ENCODE measurements at places on chromosomes 16 and 17. TPM values are rescaled to one million over a fixed set of nuclear protein-coding genes. Genes with fewer than 3 reads are reported as not detected.

- DNase-seq: no peak
Measured at GRCh38 chr16:57883953-57884654, 81.8 kb upstream of the KIFC3 start.

DNA sequence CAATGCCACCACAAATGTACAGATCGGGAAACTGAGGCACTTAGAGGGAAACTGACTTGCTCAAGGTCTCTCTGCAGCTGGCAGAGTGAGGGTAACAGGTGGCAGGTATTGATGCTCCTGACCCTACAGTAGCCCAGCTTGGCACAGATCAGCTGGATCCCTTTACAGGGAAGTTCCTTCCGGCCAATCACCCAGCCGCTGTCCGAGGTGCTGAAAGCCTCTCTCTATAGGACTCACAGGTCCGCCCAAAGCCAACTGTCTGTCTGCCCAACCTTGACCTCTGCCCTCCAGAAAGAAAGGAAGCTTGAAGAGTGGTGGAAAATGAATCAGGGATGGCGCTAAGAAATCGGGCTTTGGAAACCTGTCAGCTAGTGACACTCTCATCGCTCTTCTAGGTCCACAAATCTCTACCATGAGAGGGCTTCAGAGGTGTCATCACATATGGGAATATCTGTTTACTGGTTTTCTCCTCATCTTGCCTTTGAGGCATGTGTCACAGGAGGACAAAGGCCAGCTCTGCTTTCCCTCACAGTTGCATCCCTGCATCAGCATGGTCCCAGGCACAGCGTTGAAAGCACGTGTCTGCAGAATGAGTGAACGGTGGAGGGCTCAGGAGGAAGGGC, 246.2 kb downstream of the KATNIP start:
- no peak for DNase-seq

GRCh38 chr16:84941921-84942320, 69.4 kb downstream of the ZDHHC7 start:
- no peak for DNase-seq

DNA sequence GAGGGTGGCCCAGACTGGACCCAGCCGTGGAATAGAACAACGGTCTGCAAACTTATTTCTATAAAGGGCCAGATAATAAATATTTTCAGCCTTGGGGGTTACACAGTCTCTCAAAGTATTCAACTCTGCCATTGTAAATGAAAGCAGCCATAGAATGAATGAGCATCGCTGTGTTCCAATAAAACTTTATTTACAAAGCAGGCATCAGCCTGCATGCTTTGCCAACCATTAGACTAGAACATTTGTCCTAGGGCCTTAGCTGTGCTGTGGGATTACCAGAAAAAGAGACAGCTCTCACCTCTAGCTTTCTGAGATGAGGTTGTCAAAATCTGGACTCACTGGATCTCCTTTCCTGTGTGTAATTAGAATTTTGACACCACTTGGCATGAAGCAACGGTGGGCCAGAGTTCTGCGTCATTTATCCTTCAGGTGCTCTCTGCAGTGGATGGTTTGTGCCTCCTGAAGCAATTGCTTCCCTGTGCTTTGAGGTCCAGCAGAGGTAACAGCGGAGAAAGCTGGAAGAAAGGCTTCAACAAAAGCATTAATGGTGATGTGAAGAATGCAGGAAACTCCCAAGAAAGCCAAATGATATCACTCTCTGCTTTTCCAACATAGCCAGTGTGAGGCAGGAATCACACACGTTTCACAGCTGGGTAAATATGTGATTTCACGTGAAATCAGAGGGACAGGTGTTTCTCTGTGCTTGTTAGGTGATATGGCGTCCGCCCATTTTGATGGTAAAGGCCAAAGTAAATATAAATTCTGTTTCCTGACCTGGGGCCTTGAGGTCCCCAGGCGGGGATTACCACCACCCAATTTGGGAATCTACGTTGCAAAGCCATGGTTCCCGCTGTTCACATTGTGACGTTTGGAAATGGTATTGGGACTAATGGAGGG, 148.4 kb downstream of the PITPNC1 start:
- DNase-seq: no peak

DNA sequence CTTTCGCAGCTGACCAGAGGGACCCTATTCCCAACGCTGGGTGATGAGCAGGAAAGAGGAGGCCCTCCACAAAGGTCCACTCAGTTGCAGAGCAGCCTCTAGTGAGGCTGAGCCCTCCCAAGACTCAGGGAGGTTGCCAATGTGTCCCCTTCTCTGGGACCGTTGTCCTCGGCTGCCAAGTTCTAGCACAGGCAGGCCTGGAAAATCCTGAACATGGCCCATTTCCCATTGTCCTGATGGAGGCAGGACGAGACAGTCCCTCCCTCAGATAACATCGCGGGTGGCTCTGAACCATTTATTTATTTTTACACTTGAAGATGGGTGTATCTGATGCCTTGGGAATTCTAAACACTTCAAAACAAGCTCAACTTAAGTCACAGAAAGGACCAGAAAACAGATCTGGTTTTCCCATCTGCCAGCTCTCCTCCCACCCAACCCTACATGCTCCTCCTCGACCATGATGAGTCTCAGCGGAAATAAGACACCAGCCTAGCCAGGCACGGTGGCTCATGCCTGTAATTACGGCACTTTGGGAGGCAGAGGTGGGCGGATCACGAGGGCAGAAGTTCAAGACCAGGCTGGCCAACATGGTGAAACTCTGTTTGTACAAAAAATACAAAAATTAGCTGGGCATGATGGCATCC, 12.8 kb downstream of the CDIP1 start:
- DNase-seq: no peak

DNA sequence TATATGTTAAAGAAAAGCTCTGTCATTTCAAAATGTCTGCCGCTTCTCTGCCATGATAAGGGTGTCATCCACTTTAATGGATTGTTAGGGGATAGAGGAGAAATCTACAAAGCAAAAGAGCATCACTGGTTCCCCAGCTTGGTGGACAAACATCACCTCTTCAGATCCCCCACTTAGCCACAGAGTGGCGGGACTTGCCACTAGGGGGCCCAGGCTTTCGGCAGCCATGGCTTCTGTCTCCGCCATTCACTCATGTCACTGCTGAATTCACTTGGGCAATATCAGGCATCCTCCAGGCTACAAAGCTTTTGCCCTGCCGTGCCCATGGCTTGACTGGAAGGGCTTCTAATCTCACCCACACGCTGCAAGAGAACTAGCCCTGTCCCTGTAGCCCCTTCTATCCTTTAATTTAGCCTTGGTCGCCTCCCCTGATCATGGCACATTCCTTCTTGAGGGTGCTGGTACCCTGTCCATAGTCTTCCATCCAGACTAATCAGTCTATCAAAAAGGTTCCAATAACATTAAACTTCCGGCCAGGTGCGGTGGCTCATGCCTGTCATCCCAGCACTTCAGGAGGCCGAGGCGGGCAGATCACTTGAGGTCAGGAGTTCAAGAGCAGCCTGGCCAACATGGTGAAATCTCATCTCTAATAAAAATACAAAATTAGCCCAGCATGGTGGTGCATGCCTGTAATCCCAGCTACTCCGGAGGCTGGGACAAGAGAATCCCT, 34.7 kb downstream of the SBK1 start:
- no peak for DNase-seq

GRCh38 chr16:70570967-70571570, 47.5 kb downstream of the SF3B3 start:
- no peak for DNase-seq

DNA sequence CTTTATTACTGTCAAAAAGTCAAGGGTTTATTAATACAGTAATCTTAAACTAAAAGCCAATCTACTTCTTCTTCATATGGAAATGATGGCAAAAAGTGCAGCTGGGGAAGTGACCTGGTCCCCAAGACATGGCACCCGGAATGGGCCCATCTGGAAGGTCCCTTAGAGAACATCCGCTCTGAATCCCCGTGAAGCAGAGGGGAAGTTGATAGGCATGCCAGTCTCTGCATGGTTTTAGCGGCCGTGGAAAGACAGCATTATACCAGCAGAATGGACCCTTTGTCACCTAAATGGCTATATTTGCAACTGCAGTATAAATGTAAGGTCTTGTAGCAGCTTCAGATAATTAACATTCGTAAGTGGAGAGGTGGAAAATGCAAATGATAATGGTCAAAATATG, 32.4 kb downstream of the COTL1 start:
- DNase-seq: no peak

DNA sequence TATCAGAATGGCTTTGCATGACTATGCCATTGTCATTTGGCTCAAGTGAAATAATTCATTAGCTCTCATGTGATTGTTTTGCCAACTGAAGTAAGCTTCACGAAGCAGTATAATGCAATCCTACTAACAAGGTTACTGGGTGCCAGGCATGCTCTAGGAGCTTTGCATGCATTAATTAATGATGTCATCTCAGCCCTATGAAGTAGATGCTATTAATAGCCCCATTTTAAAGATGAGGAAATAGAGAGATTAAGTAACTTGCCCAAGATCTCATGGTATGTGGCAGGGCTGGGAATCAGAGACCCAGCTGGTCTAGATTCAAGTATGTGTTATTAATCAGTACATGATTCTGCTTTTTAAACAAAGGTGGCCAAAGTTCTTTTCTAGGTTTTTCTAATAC, 14.1 kb downstream of the KRT39 start:
- DNase-seq: no peak

GRCh38 chr17:2634361-2634960, 41.0 kb downstream of the PAFAH1B1 start:
- DNase-seq: no peak

DNA sequence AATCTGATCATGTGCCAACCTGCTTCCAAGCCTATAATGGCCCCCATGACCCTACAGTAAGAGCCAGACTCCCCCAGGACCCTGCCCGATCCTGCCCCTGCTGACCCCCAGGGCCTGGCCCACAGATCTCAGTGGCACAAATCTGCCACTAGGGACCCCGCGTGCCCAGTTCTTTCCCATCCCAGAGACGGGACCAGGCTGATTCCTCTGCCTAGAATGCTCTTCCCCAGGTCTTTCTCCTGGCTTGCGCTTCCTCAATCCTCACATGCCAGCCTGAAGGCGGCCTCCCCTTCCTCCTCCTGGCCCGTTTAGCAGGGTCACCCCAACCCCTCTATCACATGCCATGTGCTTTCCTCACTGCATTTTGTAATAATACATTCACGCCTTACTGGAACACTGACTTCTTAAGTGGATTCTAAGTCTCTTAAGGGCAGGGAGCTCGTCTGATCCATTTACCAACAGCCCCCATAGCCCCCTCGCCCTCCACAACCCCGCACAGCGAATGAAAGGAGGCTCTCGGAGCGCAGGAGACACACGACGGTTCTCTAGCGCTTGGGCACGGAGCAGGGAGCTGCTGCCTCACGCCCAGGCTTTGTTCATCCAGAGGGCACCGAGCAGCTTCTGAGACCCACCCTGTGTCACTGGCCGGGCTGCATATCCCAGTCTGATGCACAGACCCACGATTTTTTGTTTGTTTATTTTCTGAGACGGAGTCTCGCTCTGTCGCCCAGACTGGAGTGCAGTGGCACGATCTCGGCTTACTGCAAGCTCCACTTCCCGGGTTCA, 1.2 kb downstream of the TRIM65 start:
- no peak for DNase-seq

GRCh38 chr16:82675300-82675699, 48.5 kb downstream of the CDH13 start:
- no peak for DNase-seq

DNA sequence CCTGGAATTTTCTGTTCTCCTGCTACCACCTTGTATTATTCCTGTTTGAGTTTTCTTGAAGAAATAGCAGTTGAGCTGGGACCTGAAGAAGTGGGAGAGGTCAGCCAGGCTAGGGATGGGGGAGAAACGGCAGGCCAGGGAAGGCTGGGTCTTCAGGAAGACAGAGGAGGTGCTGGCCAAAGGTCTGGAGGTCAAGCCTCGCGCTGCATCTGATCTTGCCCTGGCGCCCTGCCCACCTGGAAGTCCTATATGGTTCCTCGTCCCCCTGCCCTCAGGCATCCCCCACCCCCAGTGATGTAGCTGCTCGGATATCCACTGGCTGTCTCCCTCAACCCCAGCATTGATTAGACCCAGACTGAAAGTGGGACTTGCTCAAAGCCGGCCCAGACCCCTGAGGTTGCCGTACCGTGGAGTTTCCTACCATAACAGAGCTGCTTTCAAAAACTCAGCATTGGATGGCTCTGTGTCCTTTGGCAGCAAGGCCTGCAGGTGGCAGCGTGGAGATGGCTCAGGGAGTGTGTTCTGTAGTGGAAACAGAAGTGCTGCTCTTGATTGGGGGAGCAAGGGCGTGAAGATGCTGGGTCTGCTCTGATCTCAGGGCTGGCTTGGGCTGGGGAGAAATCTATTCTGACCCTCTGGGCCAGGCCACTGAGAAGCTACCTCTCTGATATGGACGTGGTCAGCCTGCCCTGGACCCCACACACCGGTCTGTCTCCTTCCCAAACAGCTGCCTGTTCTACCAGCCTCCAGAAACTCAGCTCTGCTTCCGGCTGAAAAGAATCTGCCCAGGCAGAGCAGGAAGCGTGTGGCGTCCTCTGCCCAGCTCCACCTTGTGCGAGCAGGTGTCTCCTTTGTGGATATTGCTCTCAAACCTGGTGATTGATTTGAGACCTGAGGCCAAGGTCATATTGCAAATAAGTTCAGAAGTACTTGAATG, 107.0 kb upstream of the CACNG5 start:
- peak; percentile 73 for DNase-seq

DNA sequence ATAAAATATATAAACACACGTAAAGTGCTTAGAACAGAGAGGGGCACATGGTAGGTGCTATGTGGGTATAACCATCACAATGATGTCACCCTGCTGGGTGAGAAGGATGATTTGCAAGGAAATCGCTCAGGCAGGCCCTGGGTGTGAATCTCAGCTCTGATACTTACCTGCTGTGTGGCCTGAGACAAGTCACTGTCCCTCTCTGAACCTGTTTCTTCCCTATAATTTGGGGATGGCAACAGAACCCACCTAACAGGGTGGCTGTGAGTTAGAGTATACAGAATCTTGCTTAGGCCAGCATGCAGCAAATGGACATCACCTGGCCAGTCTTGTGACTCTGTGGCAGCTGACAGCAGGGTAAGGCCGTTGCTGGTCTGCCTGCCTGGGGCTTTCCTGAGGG, 36.6 kb upstream of the ALKBH5 start:
- DNase-seq: no peak

DNA sequence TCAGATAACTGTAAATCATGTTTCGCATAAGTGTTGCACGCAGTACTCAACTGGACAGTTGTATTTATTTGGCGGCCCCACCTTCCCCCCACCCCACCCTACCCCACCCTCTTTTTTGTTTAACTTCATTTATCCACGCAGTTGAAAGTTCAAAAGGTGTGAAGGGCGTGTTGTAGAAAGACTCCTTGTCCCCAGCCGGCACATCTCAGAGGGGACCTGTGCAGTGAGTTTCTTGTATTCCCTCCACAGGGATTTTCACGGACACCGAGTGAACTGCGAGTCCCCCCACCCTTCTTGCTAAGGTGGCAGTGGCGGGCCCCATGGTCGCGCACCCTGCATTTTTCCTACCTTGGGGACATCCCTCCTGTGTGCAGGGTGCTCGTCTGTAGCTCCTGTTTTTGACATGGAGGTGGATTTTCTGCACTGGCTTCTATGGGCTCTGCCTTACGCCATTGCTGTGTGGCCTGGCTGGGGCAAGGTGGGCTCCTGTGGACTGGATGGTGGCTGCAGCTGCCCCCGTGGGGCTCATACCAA, 36.2 kb downstream of the ADCY7 start:
- DNase-seq: no peak

SRCIN1 gene
- total RNA-seq: 24.5 TPM

SLC5A10 gene
- total RNA-seq: not detected

TBX4 gene
- total RNA-seq: not detected

ACSM2A gene
- not detected for total RNA-seq

MFAP4 gene
- 0.47 TPM for total RNA-seq

DPEP3 gene
- total RNA-seq: not detected

ZG16 gene
- not detected for total RNA-seq

ZNF688 gene
- total RNA-seq: 5.9 TPM

HOXB2 gene
- total RNA-seq: 0.16 TPM

TMC7 gene
- total RNA-seq: 2.8 TPM

CFAP97D1 gene
- total RNA-seq: not detected

CSH2 gene
- total RNA-seq: not detected
